ENCODE measurements at places on chromosomes 6 and 20.
A peak's percentile ranks its signal among the peaks of the same experiment; 100 is the strongest.

- no peak for DNase-seq
Measured at GRCh38 chr6:66897576-66897975, 1190.5 kb upstream of the EYS start.

GRCh38 chr20:3011752-3012151 lies 31.7 kb upstream of the GNRH2 start:
- no peak for DNase-seq

DNA sequence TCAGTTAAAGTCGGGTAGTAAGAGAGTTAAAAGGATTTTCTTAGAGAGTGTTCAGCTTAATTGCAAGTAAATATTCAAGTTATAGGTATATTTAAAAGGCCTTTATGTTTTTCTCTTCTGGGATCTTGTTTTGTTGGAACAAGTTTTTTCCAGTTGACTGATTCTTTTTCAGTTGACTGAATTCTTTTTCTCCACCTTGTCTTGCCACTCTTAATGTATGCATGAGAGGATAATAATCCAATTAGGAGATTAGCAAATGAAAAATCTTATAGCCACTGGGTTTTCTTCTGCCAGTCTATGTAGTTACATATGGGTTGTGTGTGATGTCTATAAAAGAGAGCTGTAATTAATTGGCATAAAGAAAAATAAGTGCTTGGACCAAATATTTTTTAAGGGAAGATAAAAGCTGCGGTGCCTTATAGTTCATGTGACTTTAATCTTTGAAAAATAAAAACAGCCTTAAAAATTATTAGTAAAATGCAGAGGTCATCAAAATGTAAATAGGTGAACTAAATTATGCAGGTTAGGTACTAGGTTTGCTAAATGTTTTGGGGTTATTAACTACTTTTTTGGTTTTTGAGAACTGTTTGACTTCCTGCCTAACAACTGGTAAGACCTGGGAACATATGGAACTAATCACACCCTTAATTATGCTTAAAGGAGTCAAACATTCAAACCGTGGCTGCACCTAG lies 367.2 kb downstream of the HTR1B start:
- DNase-seq, result no peak

- no peak for DNase-seq
Measured at GRCh38 chr20:62846166-62846890, 15.3 kb downstream of the TCFL5 start.

- DNase-seq, result no peak
Measured at GRCh38 chr6:165811512-165811911, 148.5 kb upstream of the PDE10A start.

DNA sequence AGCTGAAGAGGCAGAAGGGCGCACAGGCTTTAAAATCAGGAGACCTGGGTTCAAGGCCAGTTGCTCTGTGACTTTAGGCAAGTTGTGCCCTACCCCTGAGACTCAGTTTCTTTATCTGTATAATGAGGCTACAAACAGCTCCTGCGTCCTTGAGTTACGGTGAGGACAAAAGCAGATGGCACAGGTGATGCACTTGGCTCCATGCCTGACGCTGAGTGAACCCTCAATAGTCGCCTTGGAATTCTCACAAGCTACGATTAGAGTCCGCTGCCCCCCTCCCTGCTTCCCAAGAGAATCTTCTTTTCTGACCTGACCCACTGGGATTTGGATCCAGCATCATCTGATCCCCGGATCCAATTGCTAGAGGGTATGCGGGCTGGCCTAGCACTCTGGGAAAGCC lies 6.4 kb downstream of the KCNG1 start:
- no peak for DNase-seq

DNA sequence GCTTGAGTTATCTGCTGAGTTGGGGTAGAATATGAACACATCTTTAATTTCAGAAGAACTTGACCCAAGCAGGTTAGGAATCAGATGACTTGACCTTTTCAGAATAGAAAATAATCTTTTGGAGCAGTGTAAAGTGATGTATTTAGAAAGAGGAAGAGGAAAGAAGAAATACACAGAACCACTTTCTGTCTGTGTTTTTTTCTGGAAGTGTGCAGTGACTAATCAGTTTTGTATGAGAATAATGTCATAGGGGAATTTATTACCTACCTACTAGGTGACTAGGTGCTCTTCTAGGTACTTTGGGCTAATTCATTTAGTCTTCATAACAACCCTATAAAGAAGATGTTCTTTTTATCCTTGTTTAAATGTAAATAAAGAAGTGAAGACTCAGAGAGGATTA lies 3.0 kb downstream of the PPP1R14C start:
- no peak for DNase-seq

- DNase-seq, result no peak
Measured at GRCh38 chr20:38231531-38232121, 28.9 kb downstream of the KIAA1755 start.

DNA sequence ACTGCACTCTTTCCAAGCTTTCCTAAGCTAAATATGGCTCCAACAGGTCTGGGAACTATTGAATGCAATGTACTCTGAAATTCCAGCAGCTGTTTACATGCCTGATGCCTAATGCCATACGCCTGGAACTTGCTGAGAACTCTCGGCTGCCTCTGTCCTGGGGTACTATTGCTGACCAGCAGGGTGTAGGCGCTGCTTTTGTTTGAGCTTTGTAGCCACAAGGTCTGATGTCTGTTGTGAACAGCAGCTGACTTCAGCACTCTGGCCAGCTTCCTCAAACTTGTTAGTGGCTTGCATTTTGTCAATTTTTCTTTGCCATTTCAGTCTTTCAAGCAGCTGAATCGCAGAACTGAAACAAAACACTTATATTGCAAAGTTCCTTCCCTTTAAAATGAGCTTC lies 26.7 kb downstream of the SAYSD1 start:
- peak; percentile 25 for DNase-seq

- DNase-seq, result no peak
Measured at GRCh38 chr6:44737829-44738528, 350.5 kb downstream of the CDC5L start.

- DNase-seq, result no peak
Measured at GRCh38 chr6:105786890-105787655, 299.1 kb upstream of the PRDM1 start.

GRCh38 chr6:34170346-34170745 lies 24.5 kb upstream of the GRM4 start:
- no peak for DNase-seq

DNA sequence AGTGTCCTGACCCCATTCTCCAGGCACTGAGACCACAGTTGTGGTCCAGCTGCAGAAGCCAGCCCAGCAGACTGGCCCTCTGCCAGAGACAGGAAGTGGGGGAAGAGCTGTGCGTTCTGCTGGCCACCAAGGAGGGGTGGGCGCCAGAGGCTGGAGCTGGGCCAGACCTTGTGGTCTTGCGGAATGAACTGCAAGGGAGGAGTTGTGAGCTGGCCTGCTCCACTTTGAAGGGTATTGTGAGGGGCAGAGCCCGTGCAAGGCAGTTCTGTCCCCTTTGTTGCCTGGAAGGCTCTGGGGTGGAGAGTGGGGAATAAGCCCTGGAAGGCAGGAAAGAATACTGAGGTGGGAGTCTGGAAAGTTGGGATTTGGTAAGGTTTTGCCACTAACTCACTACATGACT lies 3.6 kb upstream of the MDFI start:
- DNase-seq, result no peak

DNA sequence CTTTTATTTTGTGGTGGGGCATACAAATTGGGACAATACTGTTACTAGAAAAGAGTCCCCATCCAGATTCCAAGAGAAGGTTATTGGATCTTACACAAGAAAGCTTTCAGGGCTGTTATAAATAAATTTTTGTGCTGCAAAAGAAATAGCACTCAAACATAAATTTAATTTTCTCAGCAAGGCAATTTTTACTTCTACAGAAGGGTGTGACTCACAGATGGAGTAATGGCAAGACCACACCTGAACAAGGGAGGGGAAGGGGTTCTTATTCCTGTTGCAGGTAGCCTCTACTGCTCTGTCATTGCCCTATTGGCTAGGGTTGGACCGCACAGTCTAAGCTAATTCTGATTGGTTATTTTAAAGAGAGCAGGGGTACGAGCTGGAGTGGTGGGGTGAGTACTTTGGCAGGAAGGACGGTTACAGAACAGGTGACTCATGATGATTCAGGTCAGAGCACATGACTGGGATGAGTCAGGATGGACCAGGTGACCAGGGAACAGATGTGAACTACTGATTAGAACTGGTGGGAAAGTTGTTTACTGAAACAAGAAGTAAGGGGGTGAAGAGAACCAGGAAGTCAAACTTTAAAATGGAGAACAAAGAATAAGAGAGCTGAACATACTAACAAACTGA lies 41.1 kb downstream of the CNR1 start:
- DNase-seq, result no peak

GRCh38 chr20:43949248-43949647 lies 34.6 kb downstream of the TOX2 start:
- no peak for DNase-seq

GRCh38 chr6:140441256-140441655 lies 1066.8 kb upstream of the CITED2 start:
- peak; percentile 72 for DNase-seq

GRCh38 chr6:24831771-24832716 lies 33.3 kb upstream of the ARMH2 start:
- no peak for DNase-seq

DNA sequence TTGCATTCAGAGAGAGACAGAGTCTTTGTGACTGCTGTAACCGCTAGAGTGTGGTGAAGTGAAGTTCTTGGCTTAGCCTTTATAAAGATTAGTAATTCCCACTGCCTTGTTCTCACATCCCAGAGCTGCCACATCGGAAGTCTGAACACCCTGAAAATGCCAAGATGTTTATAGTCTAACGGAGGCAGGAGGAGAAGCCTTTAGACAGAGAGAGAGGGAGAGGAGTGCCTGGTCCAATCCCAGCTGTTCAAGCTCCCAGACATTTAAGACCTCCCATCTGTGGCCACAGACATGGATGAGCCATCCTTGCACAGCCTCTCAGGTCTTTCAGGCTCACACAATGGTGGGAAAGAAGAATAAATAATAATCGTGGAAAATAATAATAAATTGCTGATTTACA lies 1422.8 kb upstream of the EYS start:
- no peak for DNase-seq

DNA sequence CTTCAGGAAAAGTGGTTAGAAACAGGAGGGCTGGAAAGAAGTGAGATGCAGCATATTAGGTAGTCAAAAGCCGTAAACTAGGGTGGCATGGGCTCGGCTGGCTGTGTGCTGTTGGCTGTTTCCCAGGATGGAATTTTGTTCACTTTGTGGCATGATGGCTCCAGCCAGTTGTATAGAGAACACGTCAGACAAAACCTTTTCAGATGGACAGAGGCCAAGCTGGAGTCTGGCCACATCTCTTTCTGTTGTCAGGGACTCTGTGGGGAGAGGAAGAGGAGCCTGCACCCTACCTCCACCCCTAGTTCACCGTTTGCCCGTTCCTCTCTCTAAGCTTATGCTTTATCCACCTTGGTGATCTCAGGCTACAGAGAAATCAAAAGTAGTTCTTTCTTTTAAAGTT lies 22.0 kb downstream of the C6orf89 start:
- DNase-seq, result no peak

GRCh38 chr6:28335040-28335563 lies 846 bp downstream of the ZSCAN31 start:
- no peak for DNase-seq

- no peak for DNase-seq
Measured at GRCh38 chr6:44243345-44243744, 3.6 kb upstream of the HSP90AB1 start.

DNA sequence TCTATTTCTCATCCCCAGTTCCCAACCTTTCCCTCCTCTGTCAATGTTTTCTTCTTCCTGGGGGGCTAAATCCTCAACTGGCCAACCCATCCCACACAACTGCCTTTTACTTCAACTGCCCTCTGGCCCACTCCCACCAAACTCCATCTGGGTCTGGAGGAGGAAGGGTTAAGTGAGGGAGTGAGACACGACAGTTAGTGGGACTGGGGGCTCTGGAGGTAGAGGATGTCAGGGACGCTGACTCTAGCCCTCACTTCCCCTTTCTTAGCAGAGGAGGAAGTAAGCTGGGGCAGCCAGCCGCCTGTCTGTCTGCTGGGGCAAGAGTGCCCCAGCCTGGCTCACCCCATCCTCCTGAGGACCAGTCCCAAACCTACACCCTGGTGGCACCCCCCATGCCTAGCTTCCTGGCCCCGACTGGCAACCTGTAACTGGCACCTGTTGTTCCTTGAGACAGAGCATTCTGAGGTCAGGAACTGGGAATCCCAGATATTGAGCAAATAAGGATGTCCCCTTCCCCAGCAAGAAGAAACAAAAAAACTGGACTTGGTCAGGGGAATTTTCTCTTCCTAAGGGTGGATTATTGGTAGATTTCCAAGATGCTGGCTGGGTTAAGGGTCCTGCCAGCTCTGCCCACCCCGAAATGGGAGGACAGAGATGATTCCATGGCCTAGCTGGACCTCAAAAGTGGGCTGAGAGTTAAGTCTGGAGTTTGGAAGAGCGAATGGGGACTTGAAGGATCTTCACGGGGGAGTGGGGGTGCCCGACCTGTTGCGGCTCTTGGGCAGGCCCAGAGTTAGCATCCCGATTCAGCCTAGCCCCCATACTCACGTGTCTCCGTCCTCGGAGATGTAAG lies 971 bp downstream of the NFKBIE start:
- no peak for DNase-seq

GRCh38 chr20:32189123-32189410 lies 18.5 kb downstream of the PLAGL2 start:
- no peak for DNase-seq

DNA sequence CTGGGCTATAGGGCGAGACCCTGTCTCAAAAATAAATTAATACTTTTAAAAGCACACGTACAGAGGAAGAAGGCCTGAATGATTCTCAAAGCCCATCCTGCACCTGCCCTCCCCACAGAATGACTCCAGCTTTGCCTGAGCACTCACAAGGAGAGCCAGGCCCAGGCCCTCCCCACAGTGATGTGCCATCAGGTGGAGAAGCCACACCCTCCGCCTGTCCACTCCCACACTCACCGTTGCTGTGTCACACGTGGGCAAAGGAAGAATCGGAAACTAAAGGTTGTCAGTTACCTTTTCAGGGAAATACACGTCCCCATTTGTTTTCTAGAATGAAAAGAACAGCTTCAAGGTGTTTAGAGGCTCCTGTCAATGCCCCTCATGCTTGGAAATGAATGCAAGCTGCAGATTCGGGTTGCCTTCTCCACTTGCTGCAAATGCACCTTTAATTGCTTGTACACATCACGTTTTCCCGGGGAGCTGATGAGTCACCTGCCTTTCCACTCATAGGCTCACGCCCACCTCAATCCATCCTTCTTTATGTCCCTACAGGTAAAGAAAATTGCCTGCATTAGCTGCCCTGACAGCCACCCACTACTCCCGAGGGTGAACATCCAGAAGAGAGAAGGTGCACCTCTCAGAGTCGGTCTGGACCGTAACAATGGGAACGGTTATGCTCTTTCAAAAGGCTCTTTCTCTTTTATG lies 45.5 kb upstream of the AFDN start:
- no peak for DNase-seq

- DNase-seq, result no peak
Measured at GRCh38 chr20:8400486-8400885, 268.4 kb downstream of the PLCB1 start.

- DNase-seq, result no peak
Measured at GRCh38 chr6:158752613-158753012, 66.6 kb downstream of the EZR start.
